Ovary (tissue), 10 donors: ENCODE measurements at places on chromosomes 7 and 10. TPM values are rescaled to one million over a fixed set of nuclear protein-coding genes. Genes with fewer than 3 reads are reported as not detected.

GRCh38 chr10:11192304-11193000 is 174.8 kb downstream of the CELF2 start:
- DNase-seq = no peak

GRCh38 chr7:157442993-157443831 is 106.4 kb downstream of the DNAJB6 start:
- no peak for DNase-seq

DNA sequence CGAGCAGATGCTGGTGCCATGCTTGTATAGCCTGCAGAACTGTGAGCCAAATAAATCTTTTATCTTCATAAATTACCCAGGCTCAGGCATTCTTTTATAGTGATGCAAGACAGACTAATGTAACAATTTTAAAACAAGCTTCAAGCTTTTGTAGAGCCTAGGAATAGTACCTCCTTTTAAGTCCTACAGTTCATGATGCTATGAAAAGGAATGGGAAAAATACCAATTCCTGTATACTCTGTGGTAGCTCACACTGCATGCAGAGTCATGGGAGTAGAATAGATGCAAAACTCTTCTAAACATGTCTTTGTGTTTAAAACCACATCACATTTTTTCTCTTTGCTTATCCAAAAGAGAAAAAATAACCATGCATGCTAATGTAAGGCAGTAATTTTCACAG is 66.6 kb upstream of the WNT16 start:
- DNase-seq = no peak

GRCh38 chr10:29613791-29614190 is 21.0 kb downstream of the SVIL start:
- DNase-seq = no peak

DNA sequence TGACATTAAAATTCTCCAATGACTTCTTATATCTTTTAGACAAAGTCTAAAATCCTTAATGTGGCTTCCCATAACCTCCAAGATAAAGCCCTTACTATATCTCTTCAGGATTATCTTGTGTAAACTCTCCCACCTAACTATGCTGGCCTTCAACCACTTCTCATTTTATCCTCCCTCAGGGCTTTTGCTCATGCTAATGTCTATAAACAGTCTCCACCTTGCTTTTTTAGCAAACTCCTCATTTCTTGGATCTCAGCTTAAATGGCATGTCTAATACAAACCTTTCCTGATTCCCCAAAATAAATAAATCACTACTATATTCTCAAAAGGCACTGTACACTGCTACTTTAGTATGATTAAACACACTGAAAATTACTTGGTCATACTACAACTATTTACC is 181.2 kb downstream of the LRRN3 start:
- DNase-seq = no peak

DNA sequence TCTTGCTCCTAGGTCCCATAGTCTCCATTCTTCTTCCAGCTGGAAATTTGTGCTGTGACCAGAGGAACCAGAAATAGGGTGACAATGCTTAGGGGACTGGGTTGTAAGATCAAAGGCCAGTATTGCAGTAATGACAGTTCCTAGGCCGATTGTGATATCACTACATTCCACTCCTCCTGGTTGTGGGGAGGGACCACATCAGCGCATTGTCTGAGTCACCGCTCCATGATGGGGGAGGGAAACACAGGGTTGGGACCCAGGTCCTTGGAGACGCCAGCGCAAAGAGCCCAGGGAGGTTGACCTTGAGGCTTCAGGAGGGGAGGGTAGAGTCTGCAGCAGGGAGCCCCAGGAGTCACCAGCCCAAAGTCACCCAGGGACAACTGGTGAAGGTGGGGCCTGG is 20.8 kb upstream of the GGCT start:
- no peak for DNase-seq

DNA sequence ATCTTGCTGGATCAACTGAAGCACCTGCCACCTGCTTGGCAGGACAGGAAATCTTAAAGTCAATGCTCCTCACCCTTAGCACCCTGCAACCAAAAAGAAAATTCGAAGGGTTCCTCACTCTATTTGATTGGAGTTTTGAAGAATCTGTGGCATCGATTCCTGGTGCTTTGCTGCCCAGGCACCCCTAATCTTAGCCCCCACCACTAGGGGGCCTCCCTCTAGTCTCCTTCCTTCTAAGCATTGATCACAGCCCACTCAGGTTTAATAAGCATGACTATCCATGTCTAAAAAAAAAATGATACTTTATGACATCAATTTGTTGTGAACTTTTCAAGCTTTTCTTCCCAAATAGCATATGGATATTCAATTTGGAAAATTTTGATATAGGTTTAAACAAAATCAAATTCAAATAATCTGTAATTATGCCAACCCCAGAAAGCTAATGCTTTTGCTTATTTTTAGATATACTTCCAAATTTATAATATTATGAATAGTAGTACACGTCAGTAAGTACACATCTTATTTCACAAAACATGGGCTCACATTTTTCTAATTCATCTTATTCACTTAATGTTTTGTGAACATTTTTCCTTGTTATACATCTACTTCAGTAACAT is 45.3 kb downstream of the NRG3 start:
- no peak for DNase-seq

DNA sequence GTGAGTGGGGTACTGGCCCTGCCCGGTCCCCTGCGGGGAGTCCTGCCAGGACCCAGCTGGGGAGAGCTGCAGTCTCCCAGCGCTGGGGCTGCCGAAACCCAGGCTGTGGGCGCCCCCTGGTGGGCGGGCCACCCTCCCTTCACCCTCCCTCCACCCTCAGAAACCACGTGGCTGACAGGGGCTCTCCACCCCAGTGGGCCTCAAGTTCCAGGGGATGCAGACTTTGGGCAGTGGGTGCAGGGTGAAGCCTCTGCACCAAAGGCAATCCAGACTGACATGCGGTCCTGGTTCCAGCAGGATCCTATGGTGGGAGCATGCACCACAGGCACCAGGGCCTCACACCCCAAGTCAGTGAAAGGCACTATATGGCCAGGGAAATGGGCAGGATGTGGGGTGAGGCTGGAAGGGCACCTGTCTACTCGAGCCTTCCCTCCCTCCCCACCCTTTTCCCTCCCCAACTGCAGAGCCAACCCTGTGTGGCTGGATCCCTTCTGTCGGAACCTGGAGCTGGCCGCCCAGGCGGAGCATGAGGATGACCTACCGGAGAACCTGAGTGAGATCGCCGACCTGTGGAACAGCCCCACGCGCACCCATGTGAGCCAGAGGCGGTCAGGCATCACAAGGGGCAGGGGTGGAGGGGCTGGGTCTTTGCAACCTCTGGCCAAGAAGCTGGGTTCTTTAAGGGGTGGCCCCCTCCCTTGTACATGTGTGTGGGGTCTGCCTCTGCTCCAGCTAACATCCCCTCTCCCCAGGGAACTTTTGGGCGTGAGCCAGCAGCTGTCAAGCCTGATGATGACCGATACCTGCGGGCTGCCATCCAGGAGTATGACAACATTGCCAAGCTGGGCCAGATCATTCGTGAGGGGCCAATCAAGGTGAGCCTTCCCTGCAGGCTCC is 38.8 kb downstream of the PSAP start:
- peak; percentile 76 for DNase-seq

GRCh38 chr10:31278279-31278941 is 40.6 kb upstream of the ZEB1 start:
- no peak for DNase-seq

Gene SLC18A3
- total RNA-seq = not detected
